ENCODE measurements at places on chromosomes 13 and 19.

- peak; percentile 78 for DNase-seq
Observed at GRCh38 chr19:11505504-11506100, at the start of gene ZNF653. Gene ZNF653 (minus strand): TSS chr19:11505839. CDS start chr19:11505786, 53 bp downstream.

DNA sequence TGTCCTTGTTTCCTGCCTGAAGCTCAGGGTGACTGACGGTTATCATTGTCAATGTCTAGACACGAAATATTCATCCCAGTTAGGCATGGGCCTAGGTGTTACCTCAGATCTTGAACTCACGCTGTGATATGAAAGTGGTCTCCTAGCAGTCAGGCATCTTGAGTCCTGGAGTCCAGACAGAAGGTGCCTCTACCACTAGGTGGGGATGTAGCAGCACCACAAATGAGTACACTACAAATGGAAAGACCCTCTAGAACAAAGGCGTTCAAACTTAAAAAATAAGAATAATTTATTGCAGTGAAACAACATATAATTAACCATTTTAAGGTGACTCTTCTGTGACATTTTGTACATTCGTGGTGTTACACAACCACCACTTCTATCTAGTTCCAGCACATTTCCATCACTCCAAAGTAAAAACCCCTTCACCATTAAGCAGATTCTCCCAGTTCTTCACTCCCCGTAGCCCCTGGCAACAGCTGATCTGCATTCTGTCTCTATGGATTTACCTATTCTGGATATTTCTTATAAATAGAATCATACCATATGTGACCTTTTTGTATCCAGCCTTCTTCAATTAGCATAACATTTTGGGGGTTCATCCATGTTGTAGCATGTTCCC is 11.9 kb upstream of the FRY start:
- peak; percentile 56 for DNase-seq

DNA sequence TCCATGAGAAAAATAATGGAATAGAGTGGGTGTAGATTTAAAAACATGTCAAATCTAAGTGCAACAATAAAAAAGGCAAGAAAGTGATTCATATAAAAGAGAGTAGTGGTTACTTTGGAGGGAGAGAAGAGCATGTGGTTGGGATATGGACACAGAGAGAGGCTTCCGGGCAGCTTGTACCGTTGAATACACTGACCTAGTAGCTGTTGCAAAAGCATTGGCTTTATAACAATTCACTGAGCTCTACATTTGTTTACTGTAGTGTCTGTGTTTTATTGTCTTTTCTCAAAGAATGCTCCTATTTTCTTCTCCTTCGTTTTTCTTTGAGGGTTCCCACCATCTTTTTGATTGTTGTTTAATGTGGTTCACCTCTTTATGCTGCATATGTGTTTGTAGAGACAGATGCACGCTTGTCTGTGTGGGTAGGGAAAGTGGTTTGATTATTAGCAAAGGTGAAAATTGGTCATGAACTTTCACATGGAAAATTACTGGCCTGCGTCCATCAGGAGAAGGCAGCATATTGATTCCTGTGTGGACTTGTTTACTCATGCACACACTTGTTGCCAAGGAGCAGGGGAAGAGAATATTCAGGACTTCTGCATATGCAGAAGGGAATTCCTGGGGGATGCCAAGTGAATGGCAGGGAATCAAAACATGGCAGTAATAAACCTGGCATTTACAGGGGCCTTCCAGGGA is 29.9 kb upstream of the IRS2 start:
- DNase-seq, result peak; percentile 89

DNA sequence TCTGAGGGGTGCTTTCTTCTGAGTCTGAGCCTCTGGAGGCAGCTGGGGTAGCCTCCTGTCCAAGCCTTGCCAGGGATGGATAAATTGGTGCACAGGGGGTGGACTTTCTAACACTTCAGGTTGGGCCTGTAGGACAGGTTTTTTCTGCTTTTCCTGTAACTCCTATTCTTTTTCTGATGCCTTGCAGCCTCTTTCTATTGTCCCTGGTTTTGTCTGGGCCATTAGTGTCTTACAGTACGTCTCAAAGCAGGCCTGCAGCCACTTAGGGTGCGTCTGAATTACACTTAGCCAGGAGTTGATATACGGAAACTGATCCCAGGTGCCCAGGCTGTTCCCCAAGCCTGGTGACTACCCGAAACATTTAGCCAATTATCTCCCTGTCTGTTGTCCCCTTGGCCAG is 213.3 kb upstream of the HTR2A start:
- DNase-seq, result no peak

GRCh38 chr13:27374126-27374613 is 50.2 kb upstream of the GTF3A start:
- DNase-seq, result no peak

DNA sequence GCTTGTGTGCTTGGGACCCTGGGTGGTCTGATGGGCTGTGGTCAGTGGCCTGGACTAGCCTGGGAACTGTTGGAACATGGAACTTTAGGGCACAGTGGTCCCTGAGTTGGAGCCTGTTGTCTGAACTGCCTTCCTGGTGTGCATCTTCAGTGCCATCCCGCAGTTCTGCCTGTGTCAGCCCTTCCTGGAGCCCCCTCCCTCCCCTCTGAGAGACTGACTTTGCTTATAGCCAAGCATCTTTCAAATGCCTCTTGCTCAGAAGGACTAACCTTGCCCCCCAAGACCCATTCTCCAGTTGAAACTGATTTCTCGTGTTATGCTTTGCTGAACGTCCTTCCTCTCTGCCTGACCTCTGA is 14.3 kb downstream of the MAU2 start:
- DNase-seq, result no peak

DNA sequence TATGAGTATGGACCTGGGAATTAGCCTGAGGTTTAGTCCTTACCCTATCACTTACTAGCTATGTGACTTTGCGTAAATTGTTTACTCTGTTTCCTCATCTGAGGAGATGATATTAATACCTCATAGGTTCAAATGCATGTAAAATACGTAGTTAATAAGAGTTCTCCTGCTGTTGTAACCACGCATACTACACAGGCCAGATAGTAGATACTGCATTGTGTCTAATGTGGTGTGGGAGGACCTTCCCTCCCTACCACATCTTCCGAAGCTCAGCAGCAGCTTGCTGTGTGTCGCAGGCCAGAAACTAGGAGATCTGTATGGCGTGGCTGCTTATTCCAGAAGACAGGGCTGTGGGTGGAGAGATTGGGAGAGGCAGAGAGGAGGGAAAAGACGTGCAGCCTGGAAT is 23.0 kb downstream of the GTF2F2 start:
- DNase-seq, result no peak

GRCh38 chr13:112178769-112179168 is 111.8 kb downstream of the SOX1 start:
- no peak for DNase-seq

DNA sequence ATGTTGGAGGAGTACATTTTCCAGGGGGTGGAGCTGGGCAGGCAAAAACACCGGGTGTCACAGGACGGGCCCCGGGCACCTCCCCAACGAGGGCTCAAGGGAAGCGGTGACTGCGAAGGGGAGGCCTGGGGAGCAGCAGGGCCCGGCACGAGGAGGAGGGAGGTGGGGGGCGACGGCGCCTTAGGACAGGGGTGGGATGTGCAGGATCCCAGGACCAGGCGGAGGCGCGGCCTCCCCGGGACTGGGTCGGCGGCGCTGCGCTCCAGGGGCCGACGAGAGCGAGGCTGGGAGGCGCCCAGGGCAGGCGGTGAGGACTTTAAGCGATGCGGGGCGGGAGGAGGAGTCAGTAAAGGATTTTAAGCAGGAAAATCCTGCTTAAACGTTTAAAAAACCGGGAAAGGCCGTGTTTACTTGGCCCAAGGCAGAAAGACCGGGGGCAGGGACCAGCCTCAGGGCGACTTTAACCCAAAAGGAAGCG is 427 bp downstream of the ZNF160 start:
- DNase-seq, result peak; percentile 3

DNA sequence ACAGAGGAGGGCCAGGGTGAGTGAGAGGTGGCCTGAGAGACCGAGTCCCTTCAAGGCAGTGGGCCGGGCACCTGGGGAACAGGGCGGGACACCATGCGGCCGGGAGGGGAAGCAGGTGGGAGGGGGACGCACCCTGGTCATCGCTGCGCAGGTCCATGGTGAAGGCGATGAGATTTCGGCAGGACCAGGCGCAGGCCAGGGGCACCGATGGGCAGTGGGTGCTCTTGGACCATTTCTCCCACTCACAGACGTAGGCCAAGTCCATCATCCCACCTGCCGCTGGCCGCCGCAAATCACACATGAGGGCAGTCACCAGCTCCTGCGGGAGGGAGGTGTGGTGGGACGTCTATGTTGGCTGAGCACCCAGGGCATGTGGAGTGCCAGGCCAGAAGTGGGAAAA is 2.2 kb downstream of the MED16 start:
- no peak for DNase-seq

DNA sequence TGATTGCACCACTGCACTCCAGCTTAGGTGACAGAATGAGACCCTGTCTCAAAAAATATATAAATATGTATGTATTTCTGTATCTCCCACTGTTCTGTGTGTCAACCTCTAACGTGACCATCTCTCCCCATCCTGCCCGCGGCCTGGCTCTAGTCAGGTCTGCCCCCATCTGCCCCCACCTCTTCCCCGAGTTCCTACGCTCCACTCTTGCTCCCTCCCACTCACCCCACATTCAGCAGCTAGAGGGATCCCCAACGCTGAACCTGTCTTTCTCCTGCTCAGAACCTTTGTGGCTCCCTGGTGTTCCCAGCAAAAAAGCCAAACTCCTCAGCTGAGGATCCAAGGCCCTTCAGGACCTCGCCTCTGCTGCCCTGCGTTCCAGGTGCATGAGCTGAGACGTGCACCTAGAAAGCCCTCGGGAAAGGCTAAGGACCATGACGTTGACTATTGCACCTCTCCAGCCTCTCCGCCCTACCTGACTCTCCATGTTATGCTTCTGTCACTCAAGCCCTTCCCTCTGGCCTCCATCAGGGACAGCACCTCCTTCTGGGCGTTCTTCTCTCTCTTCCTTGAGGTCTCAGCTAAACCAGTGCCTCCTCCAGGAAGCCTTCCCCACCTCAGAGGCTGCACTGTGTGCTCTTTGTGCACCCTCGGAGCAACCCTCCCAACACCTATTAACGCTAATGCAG is 18.1 kb downstream of the AKT2 start:
- DNase-seq, result no peak

DNA sequence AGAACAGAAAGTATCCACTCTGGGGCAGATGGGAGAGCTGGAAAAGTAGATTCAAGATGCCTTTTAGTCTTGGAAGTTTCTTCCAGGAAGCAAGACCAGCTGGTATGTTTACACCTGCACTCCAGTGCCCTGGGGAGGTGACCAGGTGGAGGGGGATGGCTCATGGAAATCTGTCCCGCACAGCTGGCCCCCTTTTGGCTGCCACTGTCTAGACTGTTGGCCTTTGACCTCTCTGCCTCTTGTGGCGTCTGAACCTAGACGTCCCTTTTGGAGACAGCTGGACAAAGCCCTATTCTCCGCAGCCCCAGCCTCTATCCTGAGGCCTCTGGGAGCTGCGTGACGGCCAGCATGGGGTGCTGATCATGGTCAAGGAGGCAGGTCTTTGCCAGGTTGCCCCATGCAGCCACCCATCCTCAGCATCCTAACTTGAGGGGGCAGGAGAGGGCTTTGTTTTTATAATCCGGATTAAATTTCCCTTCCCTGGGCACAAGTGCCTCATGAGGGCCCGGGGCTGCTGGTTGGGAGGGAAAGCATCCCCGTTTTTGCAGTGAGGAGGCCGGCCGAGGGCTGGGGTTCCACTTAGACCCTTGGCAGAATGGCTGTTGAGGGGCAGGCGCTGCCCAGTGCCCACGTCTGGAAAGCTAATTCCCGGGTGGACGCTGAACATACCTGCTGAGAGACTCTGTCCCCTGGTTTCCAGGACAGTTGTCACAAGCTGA is 17.3 kb upstream of the GDF15 start:
- no peak for DNase-seq

DNA sequence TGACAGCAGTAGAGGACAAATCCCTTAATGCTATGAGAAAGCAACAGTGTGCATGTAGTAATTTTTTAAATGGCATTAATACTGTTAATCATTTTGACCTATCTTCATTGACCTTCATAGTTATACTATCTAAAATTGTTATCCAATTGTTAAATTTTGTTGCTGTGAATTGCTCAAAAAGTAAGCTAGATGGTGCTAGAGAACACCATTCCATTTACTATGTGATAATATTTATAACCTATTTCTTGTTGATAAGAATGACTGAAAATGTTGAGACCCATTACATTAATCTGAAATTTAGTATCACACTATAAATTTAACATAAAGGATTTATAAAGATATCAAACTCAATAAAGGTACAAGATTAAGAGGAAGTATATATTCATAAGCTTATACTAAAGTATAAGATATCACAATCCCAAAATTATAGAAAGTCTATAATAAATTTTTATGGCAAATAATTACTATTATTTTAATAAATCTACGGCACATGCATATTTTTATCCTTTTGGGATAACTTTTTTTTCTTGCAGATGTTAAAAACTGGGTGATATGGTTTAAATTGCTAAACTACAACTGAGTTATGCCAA is 1573.3 kb downstream of the PCDH9 start:
- peak; percentile 14 for DNase-seq

DNA sequence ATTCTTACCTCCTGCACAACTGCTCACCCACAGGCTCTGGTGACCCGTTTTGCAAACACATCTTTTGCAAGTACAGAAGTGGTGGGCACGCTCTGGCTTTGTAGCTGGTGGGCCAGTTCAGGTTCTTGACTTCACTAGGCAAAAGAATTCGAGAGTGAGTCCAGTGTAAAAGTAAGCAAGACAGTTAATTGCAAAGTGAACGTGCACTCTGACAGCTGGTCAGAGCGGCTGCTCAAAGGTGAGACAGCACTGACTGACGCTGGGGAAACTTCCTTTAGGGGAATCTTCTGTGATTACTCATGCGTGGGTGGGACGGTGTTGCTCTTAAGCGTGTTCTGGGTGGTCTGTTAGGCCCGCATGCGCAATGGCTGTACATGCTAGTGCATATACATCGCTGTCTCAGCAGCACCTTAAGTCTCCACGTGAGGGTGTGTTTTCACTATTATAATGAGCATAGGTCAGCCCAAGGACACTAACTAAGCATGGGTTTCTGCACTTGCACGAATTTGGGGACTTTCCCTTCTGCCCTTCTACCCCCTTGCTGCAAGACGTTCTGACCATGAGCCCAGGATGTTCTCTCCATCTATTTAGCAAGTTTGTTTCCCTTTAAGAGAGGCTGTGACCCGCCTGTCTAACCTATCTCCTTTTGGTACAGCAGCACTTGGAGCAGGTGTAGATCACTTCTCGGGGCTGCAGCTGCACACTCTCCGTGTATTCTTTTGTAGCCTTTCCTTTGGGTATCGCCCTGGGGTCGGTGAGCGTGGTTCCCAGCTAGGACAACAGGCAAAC is 30.2 kb upstream of the CD33 start:
- DNase-seq, result no peak

- no peak for DNase-seq
Observed at GRCh38 chr13:106090001-106090400, 445.5 kb downstream of the EFNB2 start.

DNA sequence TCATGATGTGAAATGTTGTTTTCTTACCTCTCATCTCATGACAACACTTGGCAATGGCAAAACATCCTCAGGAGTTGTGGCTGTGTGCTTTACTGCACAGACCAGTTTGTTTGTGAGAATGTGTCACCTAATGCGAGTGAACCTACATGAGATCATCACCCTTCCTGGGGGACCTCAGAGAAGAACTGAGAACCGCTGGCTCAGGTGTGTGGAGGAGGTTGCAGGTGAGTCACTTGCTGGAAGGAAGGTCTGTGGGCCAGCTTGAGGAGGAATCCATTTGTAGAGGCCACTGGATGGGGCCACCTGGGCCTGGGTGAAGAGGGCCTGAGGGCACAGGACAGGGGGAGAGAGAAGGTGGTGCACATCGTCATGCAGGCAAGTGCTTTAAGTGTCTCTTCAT is 3.0 kb upstream of the CEACAM1 start:
- DNase-seq, result peak; percentile 19
